ENCODE measurements at places on chromosomes 6 and 20.

DNA sequence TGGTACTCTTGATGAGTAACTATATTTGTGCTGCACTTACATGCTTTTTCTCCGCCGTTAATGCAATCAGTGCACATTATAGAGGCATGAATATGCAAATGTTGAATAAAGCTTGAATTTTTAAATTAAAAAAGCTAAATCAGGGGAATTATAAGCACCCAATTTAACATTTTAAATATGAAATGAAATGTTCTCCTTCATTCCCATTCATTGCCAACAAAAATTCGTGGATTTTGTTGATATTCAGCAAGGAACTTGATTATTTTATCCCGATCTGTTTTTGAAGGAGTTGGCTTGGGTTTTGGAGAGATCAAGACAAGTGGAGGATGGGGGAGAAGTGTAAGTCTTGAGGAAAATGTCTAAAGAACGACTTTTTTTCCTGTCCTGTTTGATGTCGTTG, 318.7 kb upstream of the SOX4 start:
- no peak for DNase-seq

GRCh38 chr6:159212028-159212427, 42.8 kb downstream of the FNDC1 start:
- no peak for DNase-seq

- DNase-seq = no peak
These were observed 160.8 kb upstream of the KHDRBS2 start for GRCh38 chr6:62446647-62447316.

DNA sequence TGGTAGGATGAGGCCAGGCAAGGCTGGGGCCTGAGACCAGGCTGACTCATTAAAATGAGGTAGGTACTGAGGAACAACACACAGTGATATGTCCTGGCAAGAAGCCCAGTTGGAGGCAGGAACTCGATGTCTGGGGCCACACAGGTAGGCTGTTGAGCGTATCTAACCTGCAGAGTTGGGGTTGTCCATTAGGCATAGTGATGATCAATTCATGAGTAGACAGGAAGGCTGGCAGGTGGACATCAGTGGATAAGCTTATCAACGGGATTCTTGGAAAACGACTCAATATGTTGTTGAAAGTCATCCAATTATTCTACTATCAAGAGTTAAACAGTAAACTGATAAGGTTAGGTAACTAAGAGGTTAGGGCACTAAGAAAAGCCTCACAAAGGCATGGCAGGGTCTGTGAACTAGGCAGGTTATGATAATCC, 193.2 kb upstream of the COL21A1 start:
- DNase-seq = no peak

GRCh38 chr6:159469443-159469842, 223.6 kb downstream of the SOD2 start:
- DNase-seq = no peak

GRCh38 chr6:168137024-168137423, 58.0 kb upstream of the FRMD1 start:
- no peak for DNase-seq

- no peak for DNase-seq
These were observed 1.3 kb downstream of the CARMIL1 start for GRCh38 chr6:25280344-25281074.

DNA sequence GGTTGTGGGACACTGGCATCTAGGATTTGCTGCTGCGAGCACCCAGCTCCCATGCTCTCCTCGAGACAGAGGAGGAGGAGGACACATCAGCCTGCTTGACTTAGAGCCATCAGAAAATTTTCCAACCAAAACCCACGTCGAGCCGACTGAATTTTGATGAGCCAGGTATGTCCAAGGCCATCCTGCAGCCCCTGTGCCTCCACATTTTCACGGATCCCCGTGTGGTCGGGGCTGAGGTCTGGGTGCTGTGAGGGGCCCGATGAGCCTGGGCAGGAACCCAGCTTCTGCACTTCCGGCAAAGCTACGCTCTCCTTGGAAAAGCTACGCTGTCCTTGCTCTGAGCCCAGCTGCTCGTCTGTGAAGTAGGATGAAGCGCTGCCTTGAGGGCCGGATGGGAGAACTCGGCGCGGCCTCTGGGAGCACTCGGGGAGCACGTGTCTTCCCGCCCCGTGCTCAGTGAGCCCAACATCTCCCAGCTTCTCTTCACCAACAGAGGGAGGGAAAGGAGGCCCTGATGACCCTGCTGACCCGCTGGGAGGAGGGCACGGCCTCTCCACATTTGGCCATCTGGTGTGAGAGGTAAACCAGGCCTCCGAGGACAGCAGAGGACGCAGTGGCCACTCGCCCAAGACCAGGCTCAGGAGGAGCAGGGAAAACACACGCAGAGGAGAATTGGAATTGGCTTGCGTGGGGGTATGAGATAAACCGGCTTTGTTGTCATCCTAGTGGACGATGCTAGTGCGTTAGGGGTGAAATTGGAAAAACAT, 33.9 kb downstream of the PSMG4 start:
- no peak for DNase-seq

- DNase-seq = no peak
These were observed 4.4 kb downstream of the SULF2 start for GRCh38 chr20:47780720-47781389.

GRCh38 chr20:57835588-57836455, 126.0 kb upstream of the PMEPA1 start:
- DNase-seq = no peak

DNA sequence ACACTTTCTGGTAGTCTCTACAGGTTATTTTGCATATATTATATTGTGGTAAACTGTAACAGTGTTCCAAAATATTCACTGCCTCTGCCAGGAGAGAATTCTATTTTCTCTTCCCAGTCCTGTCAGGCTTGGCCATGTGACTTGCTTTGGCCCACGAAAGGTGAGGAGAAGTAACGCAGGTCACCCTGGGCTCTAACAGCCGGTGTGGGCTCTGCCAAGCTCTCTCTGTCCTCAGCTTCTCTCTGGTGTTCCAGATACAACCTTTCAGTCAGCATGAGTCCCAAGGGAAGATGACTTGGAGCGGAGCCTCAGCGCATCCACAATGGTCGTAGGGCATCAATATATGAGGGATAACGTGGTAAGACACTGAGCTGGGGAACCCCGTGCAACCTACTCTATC, 113.0 kb upstream of the RREB1 start:
- no peak for DNase-seq

GRCh38 chr6:129759796-129760605, 50.0 kb upstream of the ARHGAP18 start:
- DNase-seq = no peak

Measured in neural crest cell (in vitro differentiated cells).